GM03348 (cell line): ENCODE measurements at places on chromosomes 1 and 21.
A peak's percentile ranks its signal among the peaks of the same experiment; 100 is the strongest.

DNA sequence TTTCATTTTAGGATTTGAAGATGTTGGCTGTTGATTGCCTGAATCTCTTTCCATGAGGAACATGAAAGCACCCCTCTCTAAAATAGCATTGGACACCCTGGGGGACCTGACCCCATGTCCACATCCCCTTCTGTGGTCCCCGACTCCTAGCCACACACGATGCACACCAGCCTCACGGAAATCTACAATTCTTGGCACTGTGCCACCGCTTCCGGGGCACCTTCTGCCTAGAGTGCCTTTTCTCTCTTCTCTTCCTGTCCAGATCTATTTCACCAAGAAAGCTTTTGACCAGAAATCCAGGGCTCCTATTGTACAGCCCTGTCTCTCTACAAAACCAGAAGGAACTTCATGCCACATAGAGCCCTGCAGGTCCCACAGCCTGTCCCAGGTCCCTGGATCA is 50.3 kb downstream of the MYSM1 start:
- DNase-seq: no peak

- peak; percentile 83 for DNase-seq
Measured at GRCh38 chr1:51189421-51190073, 46.5 kb upstream of the RNF11 start.

GRCh38 chr1:16267690-16268180 is 30.8 kb upstream of the CPLANE2 start:
- DNase-seq: no peak

- peak; percentile 87 for DNase-seq
Measured at GRCh38 chr1:205983925-205984725, 19.1 kb downstream of the RAB7B start.

DNA sequence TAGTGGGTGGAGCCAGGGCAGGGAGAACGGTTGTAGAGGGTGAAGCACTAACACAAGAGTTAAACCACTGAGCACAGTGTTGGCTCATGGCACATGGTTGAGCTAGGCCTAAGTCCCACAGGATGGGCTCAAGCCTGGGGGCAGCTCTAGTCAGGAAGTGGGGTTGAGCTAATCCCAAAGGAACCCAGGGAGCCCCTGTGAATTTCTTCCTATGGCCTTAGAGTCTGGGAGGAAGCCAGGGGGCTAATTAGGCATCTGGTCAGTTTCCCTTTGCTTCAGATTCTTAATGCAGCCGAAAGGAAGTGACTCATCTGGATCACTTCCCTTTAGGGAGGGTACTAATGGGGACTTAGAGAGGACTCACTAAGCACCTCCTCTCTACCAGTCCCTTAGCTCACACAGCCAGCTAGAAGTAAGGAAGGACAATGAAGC is 10.1 kb downstream of the CFAP45 start:
- peak; percentile 92 for DNase-seq

- DNase-seq: no peak
Measured at GRCh38 chr1:23600283-23600682, 41.0 kb upstream of the ID3 start.

DNA sequence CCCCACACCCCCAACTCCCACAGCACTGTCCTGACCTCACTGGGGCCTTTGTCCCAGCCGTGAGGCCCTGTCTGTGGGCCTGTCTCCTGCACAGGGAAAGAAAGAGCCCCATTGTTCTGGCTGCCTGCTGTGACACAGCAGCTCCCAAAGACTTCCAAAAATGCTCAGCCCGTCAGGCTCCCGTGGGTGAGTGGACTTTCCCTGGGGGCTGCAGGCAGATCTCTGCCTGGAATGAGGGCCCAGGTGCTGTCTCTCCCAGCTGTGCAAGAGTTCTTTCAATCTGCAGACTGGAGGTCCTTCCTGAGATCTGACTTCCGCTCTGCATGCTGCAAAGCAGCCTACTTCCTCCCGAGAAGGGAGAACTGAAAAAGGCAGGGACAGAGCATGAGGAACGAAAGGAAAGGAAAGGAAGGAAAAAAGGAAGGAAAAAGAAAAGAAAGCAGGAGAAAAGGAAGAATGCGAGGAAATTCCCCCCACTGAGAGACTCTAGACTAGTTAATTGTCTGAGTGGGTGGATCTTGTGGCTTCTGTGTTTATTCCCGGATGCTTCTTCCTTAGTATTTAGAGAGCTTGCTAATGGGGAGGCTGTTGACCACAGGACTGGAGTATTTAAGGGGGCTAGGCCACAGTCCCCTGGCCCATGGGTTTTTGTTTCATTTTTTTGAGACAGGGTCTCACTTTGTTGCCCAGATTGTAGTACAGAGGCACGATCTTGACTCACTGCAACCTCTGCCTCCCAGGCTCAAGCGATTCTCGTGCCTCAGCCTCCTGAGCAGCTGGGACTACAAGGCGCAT is 15.0 kb downstream of the NES start:
- no peak for DNase-seq

DNA sequence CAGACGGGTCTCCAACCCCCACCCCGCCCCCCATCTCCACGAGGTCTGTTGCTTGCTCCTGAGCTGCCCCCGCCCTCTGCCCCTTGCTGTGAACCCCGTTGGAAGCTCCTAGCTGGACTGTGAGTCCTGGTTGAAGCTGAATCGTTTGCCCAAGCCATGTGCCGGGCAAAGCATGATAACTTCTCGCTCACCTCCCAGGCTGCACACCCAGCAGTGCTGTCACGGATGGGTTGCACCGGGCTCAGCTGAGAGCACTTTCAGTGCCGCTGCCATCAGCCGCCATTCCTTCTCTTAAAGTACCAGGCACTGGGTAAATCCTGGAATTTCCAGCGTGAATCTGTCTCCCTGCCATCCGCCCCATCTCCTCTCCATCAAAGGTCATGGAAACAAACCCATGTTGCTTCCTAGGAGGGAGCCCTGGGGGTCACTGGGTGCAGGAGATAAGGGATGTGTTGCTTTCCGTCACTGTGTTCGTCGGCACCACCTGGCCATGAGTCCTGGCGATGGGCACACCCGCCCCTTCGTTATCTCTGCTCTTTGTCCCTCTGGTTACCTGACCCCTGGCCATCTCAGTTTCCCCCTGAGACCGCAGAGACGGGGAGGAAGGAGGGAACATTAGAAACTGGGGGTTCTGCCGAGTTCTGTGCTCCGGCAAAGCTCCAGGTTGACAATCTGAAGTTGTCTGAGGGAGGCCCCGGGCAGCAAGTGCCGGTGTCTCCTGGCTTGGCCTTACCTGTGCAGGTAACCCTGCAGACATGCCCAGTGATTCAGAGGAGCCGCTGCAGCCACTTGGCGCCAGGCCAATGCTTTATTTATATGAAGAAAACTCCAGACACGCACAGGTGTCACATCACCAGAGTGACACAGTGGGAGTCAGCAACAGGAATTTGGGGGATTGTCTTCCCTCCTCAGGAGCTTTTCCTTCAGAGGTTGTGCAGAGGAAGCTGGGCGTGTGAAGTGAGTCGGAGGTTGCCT is 2.7 kb downstream of the PDE9A start:
- DNase-seq: no peak

DNA sequence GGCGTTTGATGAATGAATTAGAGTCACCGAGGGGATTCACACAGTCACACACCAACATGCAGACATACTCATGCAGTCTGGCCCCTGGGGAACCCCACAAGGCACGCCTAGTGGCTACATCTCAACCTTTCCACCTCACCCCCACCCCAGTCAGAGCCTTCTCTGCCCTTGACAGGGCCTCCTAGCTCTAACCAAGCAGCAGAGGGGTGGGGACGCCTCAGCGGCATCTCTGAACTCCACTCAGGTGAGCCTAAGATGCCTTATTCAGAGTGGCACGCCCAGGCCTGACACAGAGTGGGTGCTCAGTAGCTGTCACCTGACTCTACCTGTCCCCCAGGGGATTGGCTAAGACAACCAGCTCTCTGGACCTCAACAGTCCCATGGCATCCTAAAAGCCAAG is 3.7 kb upstream of the SDC3 start:
- DNase-seq: no peak

DNA sequence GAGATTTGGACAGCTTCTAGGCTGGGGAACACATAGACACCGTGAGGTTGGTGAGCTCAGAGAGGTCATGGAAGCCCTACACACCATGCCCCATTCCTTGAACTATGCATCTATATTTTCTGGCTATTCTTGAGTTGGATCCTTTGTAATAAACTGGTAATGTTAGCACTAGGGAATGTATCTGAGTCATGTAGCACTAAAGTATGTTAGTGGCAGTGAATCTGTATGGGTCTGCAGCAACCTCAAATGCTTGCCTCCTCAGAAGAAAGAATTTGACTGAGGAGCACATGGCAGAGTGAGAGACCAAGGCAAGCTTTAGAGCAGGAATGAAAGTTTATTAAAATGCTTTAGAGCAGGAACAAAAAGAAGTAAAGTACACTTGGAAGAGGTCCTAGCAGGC is 43.7 kb upstream of the LRRC7 start:
- DNase-seq: no peak

GRCh38 chr1:18468570-18468969 is 12.2 kb upstream of the KLHDC7A start:
- DNase-seq: no peak

DNA sequence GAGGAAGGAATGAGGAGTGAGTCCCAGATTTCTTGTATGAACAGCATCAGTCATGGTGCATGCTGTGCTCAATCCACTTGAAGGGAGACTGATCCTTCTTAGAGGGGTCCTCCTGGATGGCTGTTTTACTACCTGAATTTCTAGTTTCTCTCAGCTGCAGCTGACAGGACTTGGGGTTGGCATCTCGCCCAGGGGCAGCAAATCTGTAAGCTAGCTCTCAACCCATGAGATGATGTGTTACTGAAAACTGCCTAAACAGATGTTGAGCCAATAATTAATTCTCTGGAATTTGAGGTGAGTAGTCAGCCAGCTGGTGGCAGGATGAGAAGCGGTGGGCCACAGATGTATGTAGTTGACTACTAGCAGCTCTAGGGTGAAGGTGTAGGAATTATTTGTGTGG is 19.6 kb downstream of the BACH1 start:
- no peak for DNase-seq
